Ascending aorta (tissue), 2 donors: ENCODE measurements at places on chromosomes 6 and 20.

GRCh38 chr6:72783666-72784065 is 161.8 kb downstream of the KCNQ5 start:
- no peak for DNase-seq
- peak overlapping the region; percentile 38 for H3K27ac ChIP-seq

- no peak overlapping the region for H3K4me3 ChIP-seq
- no peak overlapping the region for H3K27ac ChIP-seq
- H3K36me3 ChIP-seq: no peaks in the 10 kb centered on the region
Measured at GRCh38 chr6:127956260-127956888, 55.5 kb upstream of the THEMIS start.

DNA sequence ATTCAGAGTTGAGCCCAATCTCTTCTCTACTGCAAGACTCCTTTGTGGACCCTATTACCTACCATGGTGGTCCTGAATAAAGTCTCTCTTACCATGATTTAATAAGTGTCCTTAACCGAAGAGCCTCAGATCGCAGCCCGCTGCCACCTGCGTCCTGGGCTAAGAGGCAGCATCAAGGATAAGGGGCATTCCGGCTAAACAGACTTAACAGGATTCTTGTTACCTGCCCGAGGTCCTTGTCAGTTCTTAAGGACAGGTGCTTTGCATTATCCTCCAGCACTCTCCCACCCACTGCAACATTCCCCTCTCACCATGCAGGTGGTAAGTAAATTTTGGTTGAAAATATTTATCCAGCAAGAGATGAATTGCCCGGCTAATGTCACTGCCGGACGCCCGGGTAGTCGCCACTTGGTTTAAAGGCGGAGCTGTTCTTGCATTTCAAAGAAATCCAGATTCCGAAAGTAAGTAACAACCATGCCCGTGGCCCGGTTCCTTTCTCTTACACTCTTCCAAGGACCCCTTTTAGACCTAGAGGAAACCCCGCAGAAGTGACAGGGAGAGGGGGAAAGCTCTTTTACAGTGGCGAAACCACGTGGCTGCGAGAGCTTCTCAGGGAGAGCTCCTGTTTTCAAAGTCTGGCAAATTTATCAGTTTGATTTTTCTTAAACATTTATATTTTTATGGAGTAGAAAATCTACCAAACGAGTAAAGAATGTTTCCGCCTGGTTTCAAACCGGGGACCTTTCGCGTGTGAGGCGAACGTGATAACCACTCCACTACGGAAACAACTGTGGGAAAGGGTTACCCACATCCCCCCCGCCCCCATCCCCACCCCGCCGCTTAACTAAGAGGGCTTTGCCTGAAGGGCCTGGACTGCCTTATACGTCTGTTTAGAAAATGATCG is 41.9 kb upstream of the PRSS16 start:
- DNase-seq: no peak
- H3K4me1 ChIP-seq: no peaks in the 10 kb centered on the region
- H3K4me3 ChIP-seq: no peak overlapping the region
- H3K27me3 ChIP-seq: no peaks in the 10 kb centered on the region

GRCh38 chr20:9368893-9369292 is 145.5 kb upstream of the LAMP5 start:
- no peaks in the 10 kb centered on the region for H3K36me3 ChIP-seq
- no peak overlapping the region for H3K4me3 ChIP-seq
- no peak overlapping the region for H3K27ac ChIP-seq

DNA sequence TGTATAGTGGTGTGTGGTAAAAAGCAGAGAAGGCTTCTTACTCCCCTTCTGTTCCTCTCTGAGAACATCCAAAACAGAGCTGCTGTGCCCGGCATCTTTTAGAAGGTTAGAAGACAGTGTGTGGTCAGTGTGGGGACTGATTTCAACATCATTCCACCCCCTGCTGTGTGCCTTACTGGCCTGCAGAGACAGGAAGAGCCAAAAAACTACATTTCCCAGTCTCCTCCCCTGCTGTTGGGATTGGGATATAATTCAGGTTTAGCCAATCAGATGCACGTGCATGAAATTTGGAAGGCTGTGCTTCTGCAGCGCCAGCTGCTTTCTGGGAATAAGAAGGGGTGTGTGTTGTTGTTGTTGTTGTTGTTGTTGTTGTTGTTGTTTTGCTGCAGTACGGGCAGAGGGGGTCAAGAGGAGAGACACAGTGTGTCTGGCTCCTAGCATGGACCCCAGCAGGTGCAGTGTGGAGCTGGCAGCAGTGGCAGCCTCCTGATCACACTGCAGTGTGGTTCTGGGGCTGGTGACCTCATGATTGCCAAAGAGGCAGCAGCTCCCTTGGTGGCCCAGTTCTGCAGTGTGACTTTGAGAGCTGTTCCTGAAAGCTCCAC is 74.7 kb downstream of the MRPL14 start:
- no peaks in the 10 kb centered on the region for H3K27me3 ChIP-seq
- peak overlapping the region; percentile 34 for H3K27ac ChIP-seq
- peaks cover 14% of the 10 kb centered on the region for H3K4me1 ChIP-seq

DNA sequence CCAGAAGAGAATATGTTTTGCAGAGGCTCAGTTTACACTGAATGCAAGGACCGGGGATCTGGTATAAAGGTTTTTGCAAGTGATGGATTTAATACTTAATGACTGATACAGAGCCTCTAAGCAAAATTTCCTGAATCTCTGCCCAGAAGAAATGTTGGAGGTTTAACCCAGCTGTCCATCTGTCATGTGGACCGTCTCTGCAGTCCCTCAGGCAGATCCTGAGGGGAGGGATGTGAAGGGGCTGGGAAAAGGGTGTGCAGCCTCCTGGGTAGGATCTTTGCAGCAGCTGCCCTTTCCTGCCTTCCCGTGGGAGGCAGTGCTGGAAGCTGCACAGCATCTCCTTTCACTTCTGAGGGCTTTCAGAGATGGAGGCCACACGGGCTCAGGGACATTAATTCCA is 207.0 kb downstream of the SLC24A3 start:
- no peak for DNase-seq
- no peaks in the 10 kb centered on the region for H3K4me1 ChIP-seq
- H3K27me3 ChIP-seq: no peaks in the 10 kb centered on the region

DNA sequence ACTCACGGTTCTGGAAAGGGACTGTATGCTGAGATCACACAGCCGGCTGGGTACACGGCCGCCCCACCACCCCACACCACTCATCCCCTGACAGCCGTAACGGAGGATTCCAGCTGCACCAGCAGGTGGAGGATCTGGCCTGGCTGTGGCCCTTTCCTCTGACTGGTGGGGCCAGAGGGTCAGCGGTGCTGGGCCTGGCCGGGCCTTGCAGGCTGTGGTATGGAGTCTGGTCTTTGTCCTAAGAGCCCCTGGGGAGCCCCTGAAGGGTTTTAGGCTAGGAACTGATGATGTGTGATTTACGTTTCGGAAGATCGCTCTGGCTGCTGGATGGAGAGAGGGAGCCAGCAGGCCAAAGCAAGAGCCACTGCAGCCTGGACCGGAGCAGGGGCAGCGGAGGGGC is 26.6 kb downstream of the NOL4L start:
- no peak overlapping the region for H3K4me3 ChIP-seq
- DNase-seq: no peak
- no peak overlapping the region for H3K27ac ChIP-seq
- H3K4me1 ChIP-seq: no peaks in the 10 kb centered on the region
- H3K36me3 ChIP-seq: no peaks in the 10 kb centered on the region
- no peaks in the 10 kb centered on the region for H3K27me3 ChIP-seq

GRCh38 chr6:134356405-134356804 is 38.5 kb upstream of the SGK1 start:
- H3K27ac ChIP-seq: no peak overlapping the region
- no peaks in the 10 kb centered on the region for H3K4me1 ChIP-seq
- no peak overlapping the region for H3K4me3 ChIP-seq
- no peaks in the 10 kb centered on the region for H3K27me3 ChIP-seq

DNA sequence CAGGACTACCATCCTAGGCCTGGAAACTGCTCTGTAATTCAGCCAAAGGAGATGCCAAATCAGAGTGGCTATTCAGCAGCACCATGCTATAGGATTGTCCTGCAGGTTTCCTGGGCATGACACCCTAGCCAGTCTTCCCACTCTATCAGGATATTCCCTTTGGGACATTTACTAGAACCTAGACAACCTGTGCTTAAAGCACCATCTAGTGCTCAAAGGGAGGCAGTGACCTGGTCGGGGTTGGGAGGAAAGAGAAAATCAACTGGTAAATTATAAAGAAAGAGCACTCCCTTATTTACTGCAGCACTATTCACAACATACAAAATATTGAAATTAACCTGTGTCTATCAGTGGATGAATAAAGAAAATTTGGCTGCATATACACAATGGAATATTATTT is 67.2 kb upstream of the SMLR1 start:
- H3K4me3 ChIP-seq: no peak overlapping the region
- no peak for DNase-seq
- H3K27ac ChIP-seq: no peak overlapping the region
- peaks cover 2% of the 10 kb centered on the region for H3K4me1 ChIP-seq
- no peaks in the 10 kb centered on the region for H3K27me3 ChIP-seq
- H3K36me3 ChIP-seq: no peaks in the 10 kb centered on the region

- H3K4me1 ChIP-seq: peaks cover 13% of the 10 kb centered on the region
- H3K27me3 ChIP-seq: no peaks in the 10 kb centered on the region
- peak overlapping the region; percentile 68 for H3K4me3 ChIP-seq
- no peaks in the 10 kb centered on the region for H3K36me3 ChIP-seq
- peak overlapping the region; percentile 90 for H3K27ac ChIP-seq
Measured at GRCh38 chr6:69795469-69796072, 1.2 kb downstream of the LMBRD1 start.
